ENCODE measurements at places on chromosomes 2 and 18.

DNA sequence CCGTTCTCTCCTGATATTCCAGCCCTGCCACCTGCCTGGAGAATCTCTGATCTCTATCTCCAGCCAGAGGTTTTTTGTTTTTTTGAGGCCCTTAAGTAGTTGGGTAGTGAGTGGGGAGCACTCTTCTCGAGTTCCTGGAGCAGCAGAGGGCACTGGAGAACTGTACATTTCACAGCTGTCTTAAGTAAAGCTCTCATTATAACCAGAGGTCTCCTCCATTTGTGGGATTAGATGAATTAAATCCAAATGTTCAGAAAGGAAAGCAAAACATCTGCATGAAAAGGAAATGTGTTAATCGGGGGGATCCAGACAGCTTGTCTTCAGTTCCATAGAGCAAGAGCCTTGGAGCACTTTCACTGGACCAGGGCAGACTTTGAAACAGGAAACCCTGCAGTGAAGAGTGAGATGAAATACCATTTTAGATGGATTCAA, 32.8 kb downstream of the AOX1 start:
- DNase-seq: no peak

DNA sequence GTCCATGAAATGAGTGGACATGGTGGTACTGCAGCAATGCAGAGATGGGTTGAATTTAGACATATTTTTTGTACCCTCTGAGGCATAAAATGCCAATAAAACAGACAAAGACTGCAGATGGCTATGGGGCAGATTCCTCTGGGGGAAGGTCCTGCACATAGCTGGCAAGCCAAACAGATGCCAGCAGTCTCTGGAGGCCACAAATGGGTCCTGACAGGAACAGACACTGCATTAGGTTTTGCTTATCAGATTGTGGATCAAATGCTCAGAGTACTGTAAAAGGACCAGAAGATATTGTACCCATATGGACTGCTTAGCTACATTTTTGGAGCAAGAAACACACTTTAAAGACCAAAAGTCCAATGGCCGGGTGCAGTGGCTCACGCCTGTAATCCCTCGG, 40.9 kb upstream of the ORC2 start:
- DNase-seq: no peak

DNA sequence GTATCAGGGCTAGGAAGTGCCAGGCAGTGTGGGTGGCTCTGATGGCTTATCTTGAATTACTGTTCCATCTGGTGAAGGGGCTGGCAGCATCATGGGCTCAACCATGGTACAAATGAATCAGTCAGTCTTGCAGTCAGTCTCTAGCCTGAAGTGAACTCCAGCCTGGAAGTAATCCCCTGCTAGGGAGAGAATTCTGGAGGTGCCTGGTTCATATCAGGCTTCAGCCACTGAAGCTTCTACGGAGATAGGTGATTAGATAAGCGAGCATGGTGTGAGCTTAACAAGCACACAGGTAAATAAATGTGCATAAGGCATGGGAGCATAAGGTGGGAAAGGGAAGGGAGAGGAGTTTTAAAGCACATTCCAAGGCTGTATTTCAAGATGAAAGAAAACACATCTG, 541.7 kb downstream of the MBD2 start:
- no peak for DNase-seq

- no peak for DNase-seq
Observed at GRCh38 chr2:178057179-178057680, 15.3 kb downstream of the PDE11A start.

GRCh38 chr2:47870641-47871540, 35.4 kb downstream of the FBXO11 start:
- DNase-seq: no peak

Measured in stimulated activated CD4-positive, alpha-beta T cell treated with anti-CD3 and anti-CD28 coated beads, Interleukin-1b, Interleukin-23, amount 100 ng/mL, for 4 hours (primary cell).